ENCODE measurements at places on chromosomes 3 and 15. TPM values are rescaled to one million over a fixed set of nuclear protein-coding genes. Genes with fewer than 3 reads are reported as not detected.

GRCh38 chr3:105274958-105275357 lies 91.8 kb upstream of the ALCAM start:
- DNase-seq: no peak

The GATA2 gene
- 0.75 TPM for total RNA-seq

GRCh38 chr15:31523655-31524049 lies 197.0 kb downstream of the KLF13 start:
- DNase-seq: no peak

- DNase-seq: no peak
Measured at GRCh38 chr3:12972781-12973702, 100.2 kb downstream of the IQSEC1 start.

DNA sequence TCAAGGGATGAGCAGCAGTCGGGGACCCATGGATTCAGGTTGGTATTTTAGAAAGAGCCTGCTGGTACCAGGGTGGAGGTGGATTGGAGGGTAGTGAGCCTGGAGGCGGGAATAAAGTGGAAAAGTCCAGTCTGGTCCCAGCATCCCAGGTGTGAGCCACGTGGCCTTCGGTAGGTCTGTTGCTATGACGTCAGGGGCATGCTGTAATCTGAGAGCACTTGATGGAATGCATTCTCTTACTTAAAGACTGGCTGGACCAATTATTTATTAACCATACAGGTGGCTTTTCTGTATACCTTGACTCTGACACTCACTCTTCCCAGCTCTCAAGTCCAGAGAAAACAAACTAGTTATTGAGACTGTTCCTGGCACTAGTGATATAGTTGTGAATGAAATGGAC lies 389.9 kb upstream of the RGMA start:
- no peak for DNase-seq

DNA sequence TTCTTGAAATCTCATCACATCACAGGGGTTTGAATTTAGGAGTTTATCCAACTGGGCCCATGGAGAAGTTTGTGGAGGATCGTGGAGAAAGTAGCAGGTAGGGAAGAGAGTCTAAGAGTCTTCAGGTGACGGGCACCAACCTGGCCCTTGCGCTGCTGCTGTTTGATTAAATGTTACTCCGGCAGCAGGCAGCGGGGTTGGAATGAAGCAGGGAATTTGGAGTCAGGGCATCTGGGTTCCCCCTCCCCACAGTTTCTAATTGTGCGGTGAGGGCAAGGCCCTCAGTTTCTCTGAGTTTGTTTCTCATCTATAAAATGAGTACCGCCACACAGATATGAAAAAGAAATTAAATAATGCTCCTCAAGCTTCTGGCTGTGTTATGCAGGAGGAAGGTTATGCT lies 182.9 kb upstream of the RGMA start:
- no peak for DNase-seq

The MYO5C gene
- 0.11 TPM for total RNA-seq

GRCh38 chr15:75583701-75584100 lies 4.6 kb upstream of the PTPN9 start:
- DNase-seq: no peak

GRCh38 chr15:99167201-99167600 lies 62.3 kb downstream of the SYNM start:
- no peak for DNase-seq

DNA sequence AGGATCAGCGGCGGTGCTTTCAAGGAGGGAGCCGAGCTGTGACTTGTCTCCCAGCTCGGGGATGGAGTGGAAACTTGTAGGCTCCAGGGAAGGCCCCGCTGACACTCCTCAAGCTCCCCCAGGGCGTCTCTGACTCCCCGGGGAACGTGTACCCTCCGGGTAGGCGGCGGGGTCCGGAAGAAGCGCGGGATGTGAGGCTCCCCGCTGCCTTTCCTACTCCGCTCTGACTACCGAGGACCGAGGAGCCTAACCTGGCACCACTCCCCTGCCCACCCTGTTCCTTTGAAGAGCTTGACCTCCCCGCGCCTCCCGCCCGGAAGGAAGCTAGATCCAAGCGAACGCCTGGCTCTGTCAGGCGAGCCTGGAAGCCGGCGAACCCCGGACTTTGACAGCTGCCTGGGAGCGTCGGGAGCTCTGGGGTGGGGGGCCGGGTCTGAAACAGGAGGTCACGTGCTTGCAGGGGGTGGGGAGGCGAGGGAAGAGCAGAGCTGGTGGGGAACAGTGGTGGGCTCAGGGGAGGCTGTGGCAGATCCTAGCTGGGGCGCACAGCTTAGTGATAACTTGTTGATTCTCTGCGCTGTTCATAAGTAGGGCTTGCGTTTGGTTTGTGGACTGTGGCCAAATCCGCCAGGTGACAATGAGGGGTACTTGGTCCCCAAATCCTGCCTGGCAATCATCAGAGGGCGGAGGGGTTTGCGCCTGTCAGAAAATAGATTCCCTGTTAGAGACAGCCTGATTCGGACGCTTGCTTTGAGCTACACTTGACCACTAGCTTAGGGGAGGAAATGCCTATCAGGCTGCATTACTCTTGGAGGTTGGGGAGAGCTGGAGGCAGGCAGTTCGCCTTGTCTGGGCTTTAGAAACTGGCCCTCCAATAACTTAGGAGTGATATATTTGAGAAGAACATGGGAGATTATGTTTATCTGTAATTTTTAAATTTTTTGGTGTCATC lies 1.2 kb downstream of the CLSTN2 start:
- DNase-seq: no peak
